NCI-H187 treated with DMSO at 0.1 percent for 48 hours (cell line): ENCODE measurements at places on chromosomes 7 and 10.

GRCh38 chr7:43847496-43847895 is 21.8 kb downstream of the MRPS24 start:
- DNase-seq, result no peak

GRCh38 chr7:74474271-74474865 is 20.7 kb downstream of the GTF2IRD1 start:
- DNase-seq, result no peak

DNA sequence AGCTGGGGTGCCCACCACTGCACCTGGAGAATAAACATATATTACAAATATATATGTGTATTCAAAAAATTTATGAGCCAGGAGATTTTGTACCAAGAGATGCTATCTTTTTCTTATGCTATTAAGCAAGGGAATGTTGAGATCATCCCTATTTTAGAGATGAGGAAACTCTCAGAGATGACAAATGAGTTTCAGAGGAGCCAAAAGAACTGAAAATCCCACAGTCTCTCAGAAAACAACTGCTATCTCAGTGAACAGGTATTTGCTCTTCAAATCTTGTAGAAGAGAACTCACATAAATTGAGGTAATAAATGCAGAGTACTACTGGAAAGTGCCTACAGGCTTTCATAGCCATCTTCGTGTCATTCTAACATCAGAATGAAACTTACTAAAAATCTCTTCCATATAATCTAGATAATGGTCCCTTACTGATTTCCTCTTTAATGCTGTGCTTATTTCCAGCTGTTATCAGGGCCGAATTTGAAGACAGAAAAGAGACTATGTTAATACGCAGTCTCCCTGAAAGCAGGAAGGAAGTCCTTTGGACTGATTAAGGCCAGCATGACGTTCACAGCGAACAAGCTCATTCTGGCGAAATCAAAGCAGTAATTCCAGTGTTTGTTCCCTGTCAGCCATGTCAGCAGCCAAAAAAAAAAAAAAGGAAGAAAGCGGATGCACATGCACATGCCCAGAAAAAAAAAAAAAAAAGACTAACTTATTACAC is 29.4 kb upstream of the ANAPC16 start:
- no peak for DNase-seq

GRCh38 chr7:74093671-74094223 is 10.1 kb downstream of the LIMK1 start:
- no peak for DNase-seq

GRCh38 chr7:142749218-142749993 is at the start of gene PRSS1:
Gene PRSS1 (plus strand): TSS chr7:142749472. CDS start chr7:142749485, 13 bp downstream.
- DNase-seq, result peak; percentile 48

GRCh38 chr10:69558559-69558958 is 14.7 kb downstream of the NEUROG3 start:
- DNase-seq, result no peak

DNA sequence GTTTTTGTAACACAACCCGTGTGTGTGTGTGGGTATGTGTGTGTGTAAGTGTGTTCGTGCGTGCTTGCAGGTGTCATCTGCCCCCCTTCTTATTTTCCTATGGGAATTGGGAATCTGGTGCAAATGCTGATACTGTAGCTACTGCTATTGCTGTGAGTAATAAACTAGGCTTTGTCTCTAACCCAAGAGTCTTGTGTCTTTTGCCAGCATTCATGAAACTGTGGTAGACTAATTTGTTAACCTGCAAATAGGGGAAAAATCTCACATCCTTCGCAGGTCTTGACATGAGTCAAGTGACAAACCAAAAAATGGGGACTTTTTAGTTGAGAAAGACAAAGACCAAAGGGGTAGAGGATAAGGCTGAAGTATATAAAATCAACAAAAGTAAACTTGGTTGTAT is 57.9 kb upstream of the FAM133B start:
- no peak for DNase-seq
